Neural progenitor cell (in vitro differentiated cells): ENCODE measurements at places on chromosomes 13 and 19.

DNA sequence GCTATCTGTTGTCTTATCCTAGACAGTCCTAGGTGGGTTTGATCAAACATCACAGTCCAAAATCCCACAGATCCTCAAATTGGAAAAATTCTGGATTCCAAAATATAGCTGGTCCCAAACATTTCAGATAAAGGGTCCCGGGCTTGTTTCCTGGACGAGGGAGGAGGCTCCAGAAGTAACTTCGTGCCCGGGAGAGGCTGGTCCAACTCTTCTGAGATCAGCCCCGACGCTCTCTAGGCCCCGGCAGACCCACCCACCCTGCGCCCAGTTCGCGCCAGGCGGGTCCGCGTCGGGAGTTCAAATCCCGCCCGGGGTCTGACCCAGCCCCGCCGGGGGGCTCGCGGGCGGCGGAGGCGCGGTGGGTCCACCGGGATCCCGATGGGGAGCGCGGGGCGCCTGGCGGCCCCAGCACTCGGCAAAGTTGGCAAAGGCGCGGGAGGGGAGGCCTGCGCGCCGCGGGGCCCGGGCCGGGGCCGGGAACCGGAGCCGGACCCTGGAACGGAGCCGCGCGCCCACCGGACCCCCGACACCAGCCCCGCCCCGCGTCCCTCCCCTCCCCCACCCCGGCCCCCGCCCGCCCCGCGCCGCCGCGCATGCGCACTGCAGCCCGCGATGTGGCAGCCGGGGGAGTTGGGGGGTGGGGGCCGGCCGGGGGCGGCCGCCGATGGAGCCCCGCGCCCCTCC, 513 bp downstream of the MIER2 start:
- peak; percentile 81 for DNase-seq

DNA sequence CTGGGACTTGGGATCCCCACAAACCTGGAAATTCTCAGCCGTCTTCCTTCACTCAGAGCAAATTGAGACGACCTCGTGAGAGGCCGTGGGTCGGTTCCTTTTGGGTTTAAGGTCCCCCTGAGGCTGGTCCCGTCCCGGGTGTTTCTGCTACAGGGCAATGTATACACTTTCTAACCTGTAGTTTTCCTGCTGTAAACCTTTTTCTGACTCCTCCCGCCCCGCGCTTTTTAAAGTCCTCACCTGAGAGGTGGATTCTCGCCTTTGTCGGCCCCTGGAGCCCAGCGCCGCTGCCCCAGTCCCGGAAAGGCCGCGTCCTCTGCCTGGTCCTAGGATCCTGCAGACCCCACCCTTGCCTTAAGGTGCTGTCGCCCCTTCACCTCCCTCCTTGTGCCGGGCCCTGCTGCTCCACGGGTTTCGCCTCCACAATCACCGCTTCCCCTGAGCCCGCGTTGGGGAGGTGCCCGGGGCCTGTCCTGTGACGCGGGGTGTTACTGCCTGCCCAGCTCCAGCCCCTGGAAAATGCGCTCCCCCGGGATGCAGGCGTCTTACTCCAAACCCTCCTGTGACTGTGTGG, 391 bp downstream of the ZNF761 start:
- DNase-seq = peak; percentile 54

DNA sequence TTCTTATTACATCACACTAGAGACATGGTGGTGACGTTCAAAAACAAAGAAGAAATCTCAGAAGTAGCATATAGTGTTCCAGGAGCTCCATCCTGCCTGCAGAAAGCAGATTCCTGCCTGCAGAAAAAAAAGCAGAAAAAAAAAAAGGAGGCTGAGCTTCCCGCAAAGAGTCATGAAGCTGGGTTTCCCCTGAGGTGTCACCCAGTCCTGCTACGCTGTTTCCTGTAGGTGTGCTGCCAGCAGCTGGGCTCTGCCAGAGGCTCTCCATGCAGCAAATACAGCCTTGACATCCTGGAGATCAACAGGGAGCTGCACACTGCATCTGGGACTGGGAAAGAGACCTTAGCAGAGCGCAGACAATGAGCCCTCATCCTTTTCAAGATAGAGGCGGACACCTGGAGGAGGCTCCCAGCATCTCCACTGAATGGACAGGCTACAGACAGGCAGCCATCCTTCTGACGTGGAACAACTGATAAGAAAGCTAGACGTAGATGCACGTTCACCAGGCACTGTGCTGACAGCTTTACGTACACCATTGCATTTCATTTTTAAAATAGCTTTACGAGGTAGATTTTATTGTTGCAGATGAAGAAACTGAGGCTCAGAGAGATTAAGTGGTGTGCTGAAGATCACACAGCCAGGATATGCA, 350.9 kb downstream of the FOXO1 start:
- DNase-seq = no peak

DNA sequence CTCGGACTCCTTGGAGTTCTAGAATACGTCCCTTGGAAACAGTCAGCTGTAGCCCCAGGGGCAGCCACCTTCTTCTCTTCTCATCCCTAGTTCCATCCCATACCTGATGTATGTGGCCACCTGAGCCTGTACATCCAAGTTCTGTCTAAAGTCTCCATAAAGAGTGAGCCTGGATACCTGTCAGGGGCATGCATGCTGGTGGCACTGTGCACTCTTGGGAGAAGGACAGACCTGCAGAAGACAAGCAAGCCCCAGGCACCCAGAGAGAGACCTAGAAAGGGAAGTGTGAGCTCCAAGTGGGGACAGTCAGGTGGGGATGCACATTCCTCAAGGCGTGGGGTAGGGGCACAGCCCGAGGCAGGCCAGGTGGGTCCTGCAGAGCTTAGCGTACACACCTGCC, 21.4 kb downstream of the SIAH3 start:
- no peak for DNase-seq

GRCh38 chr19:13707915-13708314, 56.4 kb upstream of the MRI1 start:
- no peak for DNase-seq

GRCh38 chr13:46745706-46746105, 51.3 kb downstream of the ESD start:
- no peak for DNase-seq

GRCh38 chr19:33295621-33296487, 6.5 kb downstream of the CEBPA start:
- DNase-seq = no peak
